ENCODE measurements at places on chromosomes 16 and 17.

GRCh38 chr16:1045993-1046911 lies 26.3 kb upstream of the SSTR5 start:
- no peak for DNase-seq

DNA sequence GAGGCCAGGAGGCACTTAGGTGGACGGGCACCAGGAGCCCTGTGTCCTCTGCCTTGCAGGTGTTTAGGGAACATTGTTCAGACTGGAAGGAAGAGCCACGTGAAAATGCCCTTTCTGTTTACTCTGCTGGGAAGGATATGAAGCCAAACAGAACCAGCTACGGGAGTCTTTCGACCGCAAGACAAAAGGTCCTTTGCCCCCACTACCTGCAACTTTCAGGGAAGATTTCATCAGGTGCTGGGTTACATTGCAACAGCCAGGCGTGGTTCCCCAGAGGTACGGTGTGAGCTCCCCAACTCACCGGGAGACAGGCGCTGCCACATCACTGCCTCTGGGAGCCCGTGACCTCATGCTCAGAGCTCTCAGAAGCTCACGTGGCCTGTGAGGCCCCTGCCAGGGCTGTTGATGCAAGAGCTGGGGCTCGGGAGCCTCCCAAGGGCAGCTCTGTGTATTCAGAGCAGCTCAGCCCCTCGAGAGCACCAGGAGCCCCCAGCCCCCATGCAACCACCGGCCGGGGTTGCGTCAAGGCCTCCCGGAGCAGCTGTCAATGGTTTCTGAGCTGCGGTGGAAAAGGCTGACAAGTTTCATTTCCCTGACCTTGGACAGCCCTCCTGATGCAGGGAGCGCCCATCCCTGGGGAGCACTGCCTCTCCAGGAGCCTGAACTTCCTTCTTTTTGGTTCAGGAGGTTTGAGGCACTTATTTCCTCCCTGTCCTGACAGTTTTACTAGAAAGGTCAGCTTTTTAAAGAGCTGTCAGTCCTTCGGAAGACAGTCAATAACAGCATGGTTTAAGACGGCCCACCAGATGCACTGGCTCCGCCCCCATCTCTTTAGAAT lies 42.1 kb downstream of the TBC1D16 start:
- DNase-seq, result no peak

DNA sequence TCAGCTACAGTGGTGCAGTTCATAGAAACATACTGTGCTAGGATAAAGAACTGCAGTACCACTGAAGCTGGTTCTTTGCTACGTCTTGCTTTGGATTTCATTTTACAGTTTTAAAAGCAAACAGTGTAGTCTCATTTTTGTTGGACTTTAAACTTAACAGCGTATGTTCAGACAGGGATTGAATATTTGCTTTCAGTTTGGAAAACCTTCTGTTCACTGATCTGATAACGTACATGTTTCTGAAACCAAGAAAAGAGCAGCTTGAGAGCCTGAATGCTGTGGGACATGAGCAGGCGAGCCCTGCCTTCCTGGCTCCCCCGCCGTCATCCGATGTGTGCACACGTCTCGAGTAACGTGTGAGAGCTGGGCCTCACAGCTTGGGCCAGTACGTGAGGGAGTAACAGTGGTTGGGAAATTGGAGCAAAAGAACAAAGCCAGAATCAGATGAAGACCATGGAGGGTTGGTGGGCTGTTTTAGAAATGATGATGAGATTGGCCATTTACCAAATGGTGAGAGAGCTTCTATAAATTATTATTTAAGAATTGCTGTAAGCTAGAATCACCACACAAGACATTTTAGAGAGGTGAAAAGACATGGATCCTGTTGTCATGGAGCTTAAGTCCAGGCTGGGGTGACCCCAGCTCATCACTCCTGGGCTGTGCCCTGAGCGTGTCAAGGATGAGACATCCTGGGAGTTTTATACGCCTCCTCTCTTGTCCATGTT lies 20.8 kb upstream of the CLEC18C start:
- DNase-seq, result no peak

- DNase-seq, result no peak
Observed at GRCh38 chr16:87765776-87766484, at the start of gene KLHDC4. Gene KLHDC4 (minus strand): TSS chr16:87765986. CDS start chr16:87765890, 96 bp downstream.

GRCh38 chr17:73705594-73705993 lies 61.3 kb upstream of the SDK2 start:
- no peak for DNase-seq

DNA sequence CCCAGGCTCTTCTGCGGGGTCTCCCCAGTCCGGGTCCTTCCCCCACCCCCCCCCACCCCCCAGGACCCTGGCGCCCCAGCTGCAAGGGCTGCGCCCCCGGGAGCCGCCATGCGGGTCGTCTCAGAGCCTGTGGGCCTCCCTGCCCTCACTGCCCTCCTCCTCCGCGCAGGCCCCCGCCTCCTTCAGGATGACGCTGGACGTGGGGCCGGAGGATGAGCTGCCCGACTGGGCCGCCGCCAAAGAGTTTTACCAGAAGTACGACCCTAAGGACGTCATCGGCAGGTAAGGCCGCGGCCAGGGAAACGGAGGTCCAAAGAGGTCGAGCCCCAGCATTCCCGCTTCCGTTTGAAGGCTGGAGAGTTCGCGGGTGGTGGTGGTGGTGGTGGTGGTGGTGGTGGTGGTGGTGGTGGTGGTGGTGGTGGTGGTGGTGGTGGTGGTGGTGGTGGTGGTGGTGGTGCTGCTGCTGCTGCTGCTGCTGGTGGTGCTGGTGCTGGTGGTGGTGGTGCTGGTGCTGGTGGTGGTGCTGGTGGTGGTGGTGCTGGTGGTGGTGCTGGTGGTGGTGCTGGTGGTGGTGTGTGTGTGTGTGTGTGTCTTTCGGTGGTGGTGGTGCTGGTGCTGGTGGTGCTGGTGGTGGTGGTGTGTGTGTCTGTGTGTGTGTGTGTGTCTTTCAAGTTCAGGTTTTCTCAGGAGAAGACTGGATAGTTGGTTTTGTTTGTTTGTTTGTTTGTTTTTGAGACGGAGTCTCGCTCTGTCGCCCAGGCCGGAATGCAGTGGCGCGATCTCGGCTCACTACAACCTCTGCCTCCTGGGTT lies 615 bp downstream of the PHKG2 start:
- no peak for DNase-seq

GRCh38 chr16:52757746-52758472 lies 211.0 kb upstream of the TOX3 start:
- DNase-seq, result no peak

- no peak for DNase-seq
Observed at GRCh38 chr17:74211141-74211911, 2.0 kb upstream of the TTYH2 start.

DNA sequence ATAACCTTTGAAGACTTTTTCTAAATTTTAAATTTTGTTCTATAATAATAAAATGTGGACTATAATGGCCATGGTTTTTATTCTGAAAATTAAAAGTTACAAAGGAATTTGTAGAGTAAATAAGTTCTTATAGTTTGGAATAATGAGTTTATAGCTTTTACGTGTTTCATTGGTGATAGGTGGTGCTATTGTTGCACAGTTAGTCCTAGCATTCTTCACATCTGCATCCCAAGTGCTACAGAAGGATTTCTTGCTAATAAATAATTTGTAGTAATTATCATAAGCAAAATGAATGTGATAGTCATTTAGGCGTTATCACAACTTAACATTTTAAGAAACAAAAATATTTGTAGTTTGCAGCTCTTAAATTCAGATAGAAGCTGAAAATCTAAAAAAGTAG lies 67.9 kb downstream of the BCAS3 start:
- DNase-seq, result no peak

DNA sequence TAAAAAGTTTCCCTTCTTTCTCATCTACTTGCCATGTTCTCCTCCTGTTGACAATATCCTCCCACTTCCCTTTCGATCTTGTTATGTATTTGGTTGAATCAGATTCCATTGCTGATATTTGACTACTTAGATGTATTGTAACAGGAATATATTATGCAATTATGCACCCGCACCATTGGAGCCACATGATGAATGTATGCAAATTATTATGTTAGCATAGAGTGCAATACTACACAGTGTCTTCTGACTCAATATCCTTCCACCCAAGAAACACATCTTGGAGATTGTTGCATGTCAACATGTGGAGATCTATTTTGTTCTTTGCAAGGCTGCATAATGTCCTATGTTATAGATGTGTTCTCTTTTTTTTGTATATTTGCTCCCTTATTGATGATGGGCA lies 219.2 kb upstream of the RBFOX1 start:
- DNase-seq, result no peak

DNA sequence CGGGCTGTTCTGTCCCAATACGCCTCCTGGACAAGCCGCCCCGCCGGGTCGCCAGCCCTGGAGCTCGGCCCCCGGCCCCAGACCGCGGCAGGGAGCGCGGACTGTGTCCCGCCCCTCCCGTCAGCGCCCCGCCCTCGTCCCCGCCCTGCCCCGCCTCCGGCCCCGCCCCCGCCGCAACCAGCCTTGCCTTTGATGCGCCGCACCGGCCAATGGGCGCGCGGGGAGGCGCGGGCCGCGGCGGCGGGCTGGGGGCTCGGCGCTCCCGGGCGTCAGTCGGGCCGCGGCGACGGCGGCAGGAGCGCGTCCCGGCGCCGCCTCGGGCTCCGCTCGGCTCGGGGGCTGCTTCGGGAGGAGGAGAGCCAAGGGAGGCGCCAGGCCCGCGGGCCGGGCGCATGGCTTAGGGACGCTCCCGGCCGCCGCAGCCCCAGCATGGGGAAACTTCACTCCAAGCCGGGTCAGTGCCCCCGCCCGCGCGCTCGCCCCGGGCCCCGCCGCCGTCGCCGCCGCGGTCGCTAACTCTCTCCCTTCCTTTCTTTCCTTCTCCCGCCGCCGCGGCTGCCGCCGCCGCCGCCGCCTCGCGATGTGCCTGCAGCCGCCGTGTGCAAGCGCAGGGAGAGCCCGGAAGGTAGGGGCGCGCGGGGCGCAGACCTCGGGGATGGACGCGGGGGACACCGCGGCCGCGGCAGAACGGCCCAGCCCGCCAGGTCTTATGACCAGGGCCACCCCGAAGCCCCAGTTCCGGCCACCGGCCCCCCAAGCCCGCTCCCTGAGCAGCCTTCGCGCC lies at the start of gene NKD1:
NKD1 (plus strand) TSS at position 272 of the 784 bp plus-strand sequence; CDS start at position 430, 158 bp downstream.
- DNase-seq, result no peak

GRCh38 chr17:32461853-32462617 lies 17.7 kb downstream of the PSMD11 start:
- no peak for DNase-seq

DNA sequence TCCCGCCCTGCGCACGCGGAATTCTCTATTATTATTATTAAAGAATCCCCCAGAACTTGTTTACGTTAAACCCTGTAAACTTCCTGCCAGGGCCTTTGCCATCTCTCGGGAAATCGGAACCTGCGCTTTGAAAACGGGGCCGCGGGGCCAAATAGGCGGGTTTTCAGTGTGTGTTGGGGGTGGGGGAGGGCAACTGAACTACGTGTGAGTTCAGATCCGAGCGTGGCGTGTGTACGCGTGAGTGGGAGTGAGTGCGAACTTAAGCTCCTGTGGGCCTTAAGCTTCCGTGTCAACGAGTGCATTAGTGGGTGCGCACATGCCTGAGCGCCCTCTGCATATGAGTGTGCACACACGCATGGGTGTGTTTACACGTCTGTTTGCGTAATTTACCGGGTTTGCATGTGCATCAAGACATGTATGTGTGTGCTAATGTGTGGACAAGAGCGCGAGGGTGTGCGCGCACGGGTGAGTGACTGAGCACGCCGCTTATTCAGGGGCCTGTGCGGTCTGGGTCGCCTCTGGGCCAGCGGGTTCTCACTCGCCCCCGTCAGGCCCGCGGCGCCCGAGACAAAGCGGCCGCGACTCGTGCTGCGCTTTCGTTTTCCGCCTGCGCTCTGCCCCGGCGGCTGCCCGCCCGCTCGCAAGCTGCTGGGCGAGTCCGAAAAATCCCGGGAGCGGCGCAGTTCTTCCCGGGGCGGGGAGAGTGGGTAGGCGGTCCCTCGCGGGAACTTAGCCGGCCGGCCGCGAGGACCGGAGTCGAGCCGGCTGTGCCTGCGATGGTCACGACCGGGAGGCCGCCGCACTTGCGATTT lies 1.2 kb upstream of the FOXF1 start:
- no peak for DNase-seq

DNA sequence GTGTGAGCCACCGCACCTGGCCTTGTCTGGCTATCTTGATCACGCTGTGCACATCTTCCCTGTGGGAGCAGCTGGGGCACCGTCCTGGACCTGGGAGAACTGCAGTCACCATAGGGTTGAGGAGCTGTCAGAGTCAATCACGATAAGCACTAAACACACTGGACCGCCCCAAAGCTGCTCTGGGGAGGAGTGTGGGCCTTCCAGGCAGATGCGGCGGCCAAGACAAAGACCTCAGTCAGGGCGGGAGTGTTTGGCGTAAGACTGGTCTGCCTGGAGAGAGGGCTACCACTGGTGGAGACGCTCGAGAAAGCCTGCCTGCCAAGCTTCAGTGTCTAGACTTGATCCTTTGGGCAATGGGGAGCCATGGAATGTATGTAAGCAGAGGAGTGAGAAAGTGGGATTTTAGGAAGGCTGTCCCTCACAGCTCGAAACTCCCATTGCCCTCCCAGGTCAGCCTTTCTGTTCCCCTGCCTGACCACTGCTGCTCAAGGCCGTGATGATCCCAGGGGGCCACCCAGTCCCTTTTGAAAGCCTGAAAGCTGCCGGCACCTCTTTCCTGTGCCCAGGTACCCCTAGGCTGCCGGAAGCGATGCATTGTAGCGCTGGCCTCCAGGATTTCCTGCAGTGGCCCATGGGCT lies 29.3 kb upstream of the CIBAR2 start:
- DNase-seq, result no peak

- no peak for DNase-seq
Observed at GRCh38 chr16:397135-397661, at the start of gene NME4. Gene NME4 (plus strand): TSS chr16:397199. CDS start chr16:397223, 24 bp downstream.

GRCh38 chr17:21523497-21524210 lies 147.5 kb downstream of the KCNJ12 start:
- DNase-seq, result no peak

GRCh38 chr16:71995038-71995437 lies 5.2 kb downstream of the PKD1L3 start:
- DNase-seq, result no peak

- DNase-seq, result no peak
Observed at GRCh38 chr16:17628983-17629382, 158.2 kb upstream of the XYLT1 start.

DNA sequence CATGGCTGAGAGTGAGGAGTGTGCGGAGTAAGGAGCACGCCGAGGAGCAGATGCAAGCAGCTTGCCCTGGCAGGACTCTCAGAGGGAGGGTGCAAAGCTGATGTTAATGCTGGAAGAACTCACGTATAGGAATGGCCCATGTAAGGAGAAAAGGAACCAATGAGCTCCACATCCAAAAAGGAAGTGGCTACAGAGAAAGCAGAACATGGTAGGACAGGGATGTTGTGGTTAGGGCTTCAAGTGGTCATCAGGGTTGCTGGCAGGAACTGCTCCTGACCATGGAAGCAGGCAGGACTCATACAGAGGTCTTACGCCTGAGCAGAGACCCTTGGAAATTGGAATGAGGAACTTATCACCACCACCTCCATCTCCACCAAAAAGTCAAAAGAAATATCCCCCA lies 5.2 kb downstream of the MYO1D start:
- DNase-seq, result no peak

DNA sequence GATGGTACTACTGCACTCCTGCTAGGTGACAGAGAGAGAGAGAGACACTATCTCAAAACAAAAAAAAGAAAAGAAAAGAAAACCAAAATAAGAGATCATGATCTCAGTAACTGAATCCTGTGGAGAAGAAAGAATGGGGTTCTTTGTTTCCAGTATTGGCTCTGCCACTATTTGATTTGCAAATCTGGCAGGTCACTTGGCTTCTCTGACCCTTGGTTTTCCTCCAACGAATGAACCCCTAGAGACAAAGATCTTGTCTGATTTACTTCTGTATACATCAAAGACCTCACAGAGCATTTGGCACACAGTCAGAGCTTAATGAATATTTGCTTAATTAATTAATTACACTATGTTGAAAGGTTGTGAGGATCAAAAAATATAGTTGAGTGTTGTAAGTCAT lies 47.9 kb upstream of the NLK start:
- no peak for DNase-seq
